ENCODE measurements at places on chromosomes 6 and 20.
A peak's percentile ranks its signal among the peaks of the same experiment; 100 is the strongest.

- peak; percentile 53 for DNase-seq
Measured at GRCh38 chr6:8131265-8131897, 29.0 kb upstream of the EEF1E1 start.

DNA sequence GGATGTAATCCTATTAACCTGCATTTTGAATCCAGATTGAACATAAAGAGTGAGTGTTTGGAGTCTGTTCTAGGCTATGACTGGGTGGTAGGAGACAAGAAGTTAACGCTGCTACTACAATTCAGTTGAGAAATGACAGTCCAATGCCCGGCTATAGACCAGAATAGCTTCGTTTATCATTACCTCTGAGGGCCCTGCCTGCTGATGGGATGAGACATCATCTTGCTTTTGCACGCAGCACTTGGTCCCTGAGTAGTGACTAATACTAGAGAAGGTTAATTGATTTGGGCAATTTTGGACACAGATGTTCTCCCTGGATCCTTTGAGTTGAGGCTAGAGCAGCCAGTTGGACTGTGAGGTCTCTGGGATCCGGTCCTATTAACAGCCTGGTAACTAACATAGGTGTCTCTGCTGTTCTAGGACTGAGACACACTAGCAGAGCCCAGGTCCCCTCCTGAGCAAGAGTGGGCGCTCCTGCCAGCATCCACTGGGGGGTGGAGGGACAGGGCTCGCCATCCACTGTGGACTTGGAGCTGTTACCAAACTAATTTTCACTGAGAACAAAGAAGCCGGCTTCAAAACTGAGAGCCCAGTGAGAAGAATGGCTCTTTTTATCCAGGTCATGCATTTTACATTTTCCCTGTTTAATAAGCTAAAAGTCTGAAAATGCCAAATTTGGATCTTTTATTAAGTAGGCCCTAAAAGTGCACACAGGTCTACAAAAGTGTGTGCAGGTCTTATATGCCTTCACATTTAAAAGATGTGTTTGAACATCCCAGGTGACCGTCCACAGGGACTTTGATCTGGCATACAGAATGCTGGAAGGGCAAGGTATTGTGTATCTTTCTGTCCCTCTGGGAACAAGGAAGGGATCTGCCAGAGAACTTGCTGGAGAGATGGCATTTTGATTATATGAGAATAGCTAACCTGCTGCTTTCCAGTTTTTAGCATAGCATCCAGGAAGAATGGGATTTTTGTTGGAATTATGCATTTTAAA lies 212.5 kb downstream of the CDH4 start:
- DNase-seq: no peak

DNA sequence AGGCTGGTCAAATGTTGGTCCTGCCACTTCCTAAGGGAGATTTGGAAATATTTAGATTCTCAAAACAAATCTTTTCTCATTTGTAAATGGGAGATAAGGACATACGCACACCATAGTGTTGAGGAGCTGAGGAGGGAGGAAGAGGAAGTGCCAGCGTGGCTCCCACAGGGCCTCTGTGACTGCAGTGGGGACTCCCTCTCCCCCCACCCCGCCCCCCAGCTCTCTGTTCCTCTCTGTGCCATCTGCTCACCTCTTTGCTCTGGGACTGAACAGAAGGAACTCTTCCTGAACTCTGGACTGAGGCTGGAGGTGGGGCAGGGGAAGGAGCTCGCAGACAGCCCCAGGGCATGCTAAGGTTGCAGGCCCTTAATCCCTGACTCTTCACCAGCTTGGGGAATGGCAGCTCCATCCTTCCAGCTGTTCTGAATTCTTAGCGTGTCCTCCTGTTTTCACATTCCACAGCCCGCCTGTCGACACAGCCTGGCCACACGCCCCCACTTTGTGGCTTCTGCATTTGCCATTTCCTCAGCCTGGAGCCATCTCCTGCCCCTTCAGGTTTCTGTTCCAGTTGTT lies 11.4 kb downstream of the DDX27 start:
- no peak for DNase-seq

DNA sequence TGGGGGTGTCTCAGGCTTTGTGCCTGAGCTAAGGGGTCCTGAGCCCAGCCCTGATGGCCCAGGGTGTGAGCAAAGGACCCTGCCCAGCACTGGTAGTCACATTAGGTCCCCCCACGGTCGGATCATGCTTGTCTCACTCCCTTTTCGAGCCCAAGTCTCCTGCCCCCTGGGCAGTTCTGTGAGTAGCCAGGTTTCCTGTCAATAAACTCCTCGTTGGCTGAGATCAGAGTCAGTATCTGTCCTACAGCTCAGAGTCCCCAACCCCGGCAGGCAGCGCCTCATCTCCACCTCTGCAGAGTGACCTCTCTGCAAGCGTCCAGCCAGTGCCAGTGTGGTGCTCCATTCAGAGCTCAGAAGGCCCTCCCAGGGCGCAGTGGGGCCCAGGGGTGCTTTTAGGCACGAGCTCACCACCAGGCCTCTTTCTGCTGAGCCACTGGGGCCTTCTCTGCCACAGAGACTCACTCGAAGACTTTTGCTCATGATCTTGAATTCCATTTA lies 93.7 kb upstream of the PMEPA1 start:
- no peak for DNase-seq

DNA sequence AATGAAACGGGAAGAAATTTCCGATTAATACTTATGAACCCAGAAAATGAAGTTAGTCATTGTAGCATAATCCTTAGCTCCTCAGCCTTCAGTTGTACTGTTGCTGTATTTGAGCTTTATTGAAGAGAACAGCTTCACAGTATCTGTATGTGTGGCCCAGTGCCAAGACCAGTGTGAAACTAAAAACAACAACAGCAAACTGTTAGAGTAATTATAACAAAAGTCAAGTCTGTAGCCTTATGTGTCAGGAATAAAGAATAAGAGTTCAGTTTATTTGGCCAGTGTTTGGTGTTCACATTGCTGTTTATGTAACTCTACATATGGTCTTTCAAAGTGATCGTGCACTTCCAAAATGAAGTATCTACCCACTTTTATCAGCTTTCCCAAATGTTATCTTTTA lies 70.9 kb downstream of the ARID1B start:
- no peak for DNase-seq

- no peak for DNase-seq
Measured at GRCh38 chr6:34696189-34696738, 303 bp downstream of the ILRUN start.

- DNase-seq: no peak
Measured at GRCh38 chr6:43952746-43953145, 174.5 kb downstream of the MRPL14 start.

DNA sequence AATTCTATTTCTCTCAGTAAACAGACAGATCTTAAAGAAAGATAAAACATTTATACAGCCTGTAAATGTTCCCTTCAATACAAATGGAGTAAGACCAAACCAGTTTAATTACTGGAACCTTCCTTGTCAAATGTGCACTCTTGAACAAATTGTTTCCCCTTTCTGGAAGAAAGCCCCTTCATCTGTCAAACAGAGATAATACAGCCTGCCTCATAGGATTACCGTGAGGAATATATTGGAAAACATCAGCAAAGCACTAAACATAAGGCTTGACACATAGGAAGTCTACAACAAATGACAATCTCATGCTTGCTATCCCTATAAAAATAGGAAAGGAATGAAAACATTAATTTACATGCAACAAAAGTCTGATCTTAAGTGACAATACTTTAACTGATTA lies 173.8 kb downstream of the PTPRK start:
- no peak for DNase-seq

DNA sequence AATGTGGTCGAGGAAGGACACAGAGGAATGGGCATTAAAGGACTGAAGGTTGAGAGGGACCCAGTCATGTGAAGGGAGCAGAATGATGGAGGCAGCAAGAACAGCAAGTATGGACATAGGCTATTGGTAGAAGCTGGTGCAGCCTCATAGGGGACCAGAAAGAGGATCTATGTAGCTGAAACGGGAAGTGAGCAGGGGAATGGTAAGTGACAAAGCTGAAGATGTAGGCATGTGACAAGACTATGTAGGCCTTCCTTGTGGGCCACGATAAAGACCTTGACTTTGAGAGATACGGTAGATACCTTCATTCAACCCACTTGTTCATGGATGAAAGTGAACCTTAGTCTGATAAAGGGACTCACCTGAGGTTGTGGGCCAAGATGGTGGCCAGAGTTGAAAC lies 3.5 kb downstream of the CTNNBL1 start:
- DNase-seq: no peak

DNA sequence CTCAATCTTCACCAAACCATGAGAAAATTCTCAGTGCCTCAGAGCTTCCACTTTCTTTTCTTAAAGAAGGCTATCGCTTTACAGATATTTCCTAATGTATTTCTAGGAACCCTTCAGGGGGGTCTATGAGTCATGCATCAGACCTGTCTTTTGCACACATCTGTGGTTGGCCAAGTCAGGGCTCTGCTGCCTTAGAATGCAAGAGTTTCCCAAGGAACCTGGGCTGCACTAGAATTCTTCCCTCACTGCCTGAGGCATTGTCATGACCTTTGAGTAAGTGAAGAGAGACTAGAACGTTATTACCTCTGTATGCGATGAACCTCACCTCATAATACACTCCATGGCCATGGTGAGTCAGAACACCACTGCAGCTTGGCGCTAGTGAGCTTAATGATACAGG lies 365.0 kb upstream of the ID4 start:
- no peak for DNase-seq

GRCh38 chr20:51220293-51220706 lies 197.4 kb upstream of the KCNG1 start:
- DNase-seq: no peak

GRCh38 chr6:132567566-132567965 lies 2.6 kb upstream of the TAAR6 start:
- no peak for DNase-seq

- peak; percentile 87 for DNase-seq
Measured at GRCh38 chr6:108476376-108476775, 84.3 kb upstream of the FOXO3 start.

DNA sequence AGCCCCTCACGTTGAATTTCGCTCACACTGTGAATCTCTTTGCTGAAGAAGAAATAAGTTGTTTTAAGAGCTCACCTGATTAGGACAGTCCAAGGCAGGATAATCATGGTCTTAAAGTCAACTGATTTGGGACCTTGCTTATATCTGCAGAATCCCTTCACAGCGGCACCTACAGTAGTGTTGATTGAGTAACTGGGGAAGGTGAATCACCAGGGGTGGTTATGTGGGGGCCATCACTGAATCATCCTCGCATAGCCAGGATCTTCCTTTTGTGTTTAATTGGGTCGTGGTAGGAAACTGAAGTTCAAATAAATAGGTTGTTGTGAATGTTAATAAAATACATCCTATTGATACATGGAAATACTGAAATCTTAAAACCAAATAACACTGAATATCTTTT lies 20.2 kb upstream of the MICA start:
- no peak for DNase-seq

GRCh38 chr6:2877057-2877882 lies 25.8 kb downstream of the SERPINB9 start:
- DNase-seq: no peak

DNA sequence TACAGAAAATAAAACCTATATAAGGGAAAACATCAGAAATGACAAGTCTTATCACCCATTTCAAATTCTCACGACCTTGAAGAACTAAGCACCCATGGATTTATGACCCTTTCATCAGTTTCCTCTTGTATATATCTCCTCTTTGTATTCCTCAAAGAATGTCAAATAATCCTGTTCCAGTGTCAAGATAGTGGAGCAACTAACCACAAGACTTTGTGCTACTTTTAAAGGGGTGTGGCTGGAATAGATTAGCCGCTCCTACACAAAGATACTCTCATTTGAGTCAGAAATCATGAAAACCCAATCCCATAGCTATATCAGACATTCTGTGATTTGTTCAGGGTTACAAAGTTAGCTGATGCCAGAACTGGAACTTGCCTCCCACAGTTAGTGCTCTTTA lies 6.6 kb downstream of the REPS1 start:
- DNase-seq: no peak

DNA sequence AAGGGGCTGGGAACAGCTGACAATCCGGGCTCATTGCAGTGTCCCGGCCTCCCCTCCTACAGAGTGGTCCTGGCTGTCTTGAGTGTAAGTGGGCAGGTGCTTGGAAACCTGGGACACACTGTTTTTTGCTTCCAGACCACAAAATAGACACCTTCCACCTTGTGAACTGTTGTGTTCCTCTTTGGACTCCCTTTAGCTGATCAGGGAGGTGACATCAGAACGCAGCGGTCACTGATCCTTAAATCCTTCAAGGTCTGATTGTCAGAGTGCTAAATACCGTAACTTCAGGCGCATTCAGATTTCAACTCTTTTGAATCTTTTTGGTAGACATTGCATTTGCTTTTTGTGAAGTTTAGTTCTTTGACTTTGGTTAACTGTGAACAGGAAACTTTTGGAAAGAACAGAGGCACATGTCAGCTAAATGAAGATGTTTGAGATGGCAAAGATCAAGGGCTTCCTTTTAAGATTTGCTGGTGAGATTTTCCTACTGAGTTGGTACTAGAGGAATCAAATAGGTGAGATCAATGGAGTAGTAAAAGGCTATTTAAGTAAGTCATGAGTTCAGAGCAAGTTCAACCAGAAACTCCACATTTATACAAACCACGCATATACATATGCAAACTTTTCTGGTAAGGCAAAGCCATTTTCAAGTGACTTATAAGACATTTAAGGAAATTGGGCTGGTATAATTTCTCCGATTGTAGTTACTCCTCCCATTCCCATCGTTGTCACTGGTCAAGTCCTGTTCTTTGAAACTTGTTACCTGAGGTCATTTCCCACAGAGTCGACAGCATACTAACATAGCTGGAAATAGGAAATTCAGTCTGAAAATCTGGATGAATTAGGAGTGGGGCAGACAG lies 6.3 kb downstream of the PPP1R3G start:
- DNase-seq: no peak

DNA sequence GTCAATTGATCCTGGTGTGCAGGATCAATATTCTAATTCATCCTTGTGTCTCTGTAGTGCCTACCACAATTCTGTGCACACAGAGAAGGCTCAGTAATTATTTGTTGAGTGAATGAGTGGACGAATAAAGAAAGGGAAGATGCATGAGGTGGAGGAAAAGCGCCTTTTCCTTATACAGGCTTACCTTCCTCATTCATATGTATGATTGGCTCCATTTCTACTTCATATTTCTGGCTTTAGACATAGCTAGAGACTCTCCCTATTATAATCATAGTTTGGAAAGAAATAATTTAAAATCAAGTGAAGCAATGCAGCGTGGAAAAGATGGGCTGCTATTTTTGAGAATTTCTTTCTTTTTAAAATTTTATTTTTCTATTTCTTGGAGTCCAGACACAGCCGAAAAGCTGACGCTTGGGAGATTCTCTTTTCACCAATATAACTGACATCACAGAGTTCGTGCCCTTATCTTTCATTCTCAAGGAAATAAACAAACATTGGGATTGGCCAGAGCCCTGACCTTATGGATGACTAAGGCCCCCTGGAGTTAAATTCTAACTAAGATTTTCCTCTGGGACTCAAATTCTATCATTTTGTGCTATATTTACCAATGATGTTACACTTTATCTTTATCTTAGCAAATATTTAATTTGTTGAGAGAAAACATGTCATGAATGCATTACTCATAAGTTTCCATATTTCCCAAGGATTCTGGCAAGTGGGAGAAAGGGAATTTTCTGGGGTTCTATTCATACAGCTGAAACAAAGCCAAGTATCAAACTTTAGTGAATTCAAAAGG lies 48.1 kb downstream of the PRL start:
- DNase-seq: no peak

- no peak for DNase-seq
Measured at GRCh38 chr20:35276408-35276807, 1.5 kb downstream of the MMP24OS start.

All from NCI-H774 (cell line).